Osteocyte (in vitro differentiated cells): ENCODE measurements at places on chromosomes 5 and 9. TPM values are rescaled to one million over a fixed set of nuclear protein-coding genes. Genes with fewer than 3 reads are reported as not detected.

Gene NCS1
- 37.7 and 43.9 TPM in 2 replicates for total RNA-seq

Gene TTC39B
- 24.9 and 25.5 TPM in 2 replicates for total RNA-seq

DNA sequence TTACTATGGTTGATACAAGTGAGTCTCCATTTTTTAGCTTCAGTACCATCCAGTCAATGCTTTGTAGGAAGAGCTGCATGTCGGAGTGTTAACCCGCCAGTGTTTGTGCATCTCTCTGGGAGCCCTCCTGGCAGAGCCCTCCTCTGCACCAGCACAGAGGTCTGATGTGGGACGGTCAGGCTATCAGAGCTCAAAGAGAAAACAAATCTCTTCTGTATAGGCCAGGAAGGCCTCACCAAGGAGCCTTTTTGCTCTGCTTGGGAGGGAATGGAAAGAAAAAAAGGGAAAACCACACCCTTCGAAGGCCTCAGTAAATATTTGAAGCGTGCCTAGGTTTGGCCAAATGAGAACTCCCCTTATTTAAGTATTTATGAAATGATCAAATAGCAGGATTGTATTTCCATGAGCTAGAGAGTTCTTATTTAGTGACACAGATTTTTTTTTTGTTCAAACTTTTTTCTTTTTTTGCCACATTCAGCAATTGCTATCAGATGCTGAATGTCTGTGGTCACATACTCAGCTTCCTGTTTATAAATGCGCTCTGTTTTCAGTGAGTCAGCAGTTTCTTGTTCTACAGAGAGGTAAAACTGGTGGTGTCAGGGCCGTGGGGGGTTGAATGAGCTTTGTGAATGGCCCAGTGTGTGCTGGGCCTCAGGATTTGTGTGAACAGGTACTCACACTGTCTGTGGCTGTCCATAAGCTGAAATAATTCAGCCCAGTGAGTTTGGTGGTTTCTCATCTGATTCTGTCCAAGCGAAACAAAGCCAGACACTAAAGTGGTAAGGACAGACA, 226.6 kb downstream of the SNX18 start:
- no peak for DNase-seq
- H3K27me3 ChIP-seq, result no peaks in the 10 kb centered on the region
- peak overlapping the region; percentile 98 for H3K27ac ChIP-seq
- peaks cover 33% of the 10 kb centered on the region for H3K4me1 ChIP-seq
- H3K4me3 ChIP-seq, result no peak overlapping the region

- H3K4me3 ChIP-seq, result no peak overlapping the region
- peaks cover 6% of the 10 kb centered on the region for H3K27me3 ChIP-seq
- no peak overlapping the region for H3K27ac ChIP-seq
- H3K36me3 ChIP-seq, result no peaks in the 10 kb centered on the region
- peak; percentile 44 for DNase-seq
These were observed 118.5 kb upstream of the FSTL4 start for GRCh38 chr5:133730866-133731265.

- DNase-seq, result peak; percentile 44
- H3K36me3 ChIP-seq, result no peaks in the 10 kb centered on the region
- peak overlapping the region; percentile 91 for H3K27ac ChIP-seq
- H3K4me1 ChIP-seq, result peaks cover 48% of the 10 kb centered on the region
- H3K27me3 ChIP-seq, result no peaks in the 10 kb centered on the region
These were observed 148.1 kb upstream of the DMRT1 start for GRCh38 chr9:693201-694091.
